ENCODE measurements at places on chromosomes 5 and 9.
A peak's percentile ranks its signal among the peaks of the same experiment; 100 is the strongest.

DNA sequence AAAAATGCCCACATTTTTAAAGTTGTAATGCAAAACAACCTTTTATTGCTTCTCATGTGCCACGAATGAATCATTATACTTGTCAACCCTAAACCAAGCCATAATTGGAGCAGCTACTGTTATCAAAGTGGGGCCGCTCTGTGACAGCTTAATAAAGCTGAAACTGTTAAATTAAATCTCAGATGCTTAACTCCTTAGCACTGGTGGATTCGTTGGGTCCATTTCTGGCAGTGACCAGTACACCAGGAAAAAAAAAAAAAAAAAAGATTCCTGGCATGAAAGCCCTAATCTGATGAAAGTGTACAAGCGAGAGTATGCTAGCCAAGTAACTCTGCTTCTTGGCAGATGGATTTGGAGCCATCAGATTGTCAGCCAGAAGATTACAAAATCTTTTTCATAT, 164.8 kb downstream of the ZSWIM6 start:
- DNase-seq: no peak

- DNase-seq: no peak
These were observed 13.8 kb upstream of the SMIM23 start for GRCh38 chr5:171771856-171772255.

DNA sequence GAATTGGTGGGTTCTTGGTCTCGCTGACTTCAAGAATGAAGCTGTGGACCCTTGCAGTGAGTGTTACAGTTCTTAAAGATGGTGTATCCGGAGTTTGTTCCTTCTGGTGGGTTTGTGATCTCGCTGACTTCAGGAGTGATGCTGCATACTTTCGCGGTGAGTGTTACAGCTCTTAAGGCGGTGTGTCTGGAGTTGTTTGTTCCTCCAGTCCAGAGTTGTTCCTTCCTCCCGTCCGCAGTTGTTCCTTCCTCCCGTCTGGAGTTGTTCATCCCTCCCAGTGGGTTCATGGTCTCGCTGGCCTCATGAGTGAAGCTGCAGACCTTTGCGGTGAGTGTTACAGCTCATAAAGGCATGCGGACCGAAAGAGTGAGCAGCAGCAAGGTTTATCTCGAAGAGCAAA, 159.6 kb upstream of the ADAMTSL1 start:
- DNase-seq: no peak

DNA sequence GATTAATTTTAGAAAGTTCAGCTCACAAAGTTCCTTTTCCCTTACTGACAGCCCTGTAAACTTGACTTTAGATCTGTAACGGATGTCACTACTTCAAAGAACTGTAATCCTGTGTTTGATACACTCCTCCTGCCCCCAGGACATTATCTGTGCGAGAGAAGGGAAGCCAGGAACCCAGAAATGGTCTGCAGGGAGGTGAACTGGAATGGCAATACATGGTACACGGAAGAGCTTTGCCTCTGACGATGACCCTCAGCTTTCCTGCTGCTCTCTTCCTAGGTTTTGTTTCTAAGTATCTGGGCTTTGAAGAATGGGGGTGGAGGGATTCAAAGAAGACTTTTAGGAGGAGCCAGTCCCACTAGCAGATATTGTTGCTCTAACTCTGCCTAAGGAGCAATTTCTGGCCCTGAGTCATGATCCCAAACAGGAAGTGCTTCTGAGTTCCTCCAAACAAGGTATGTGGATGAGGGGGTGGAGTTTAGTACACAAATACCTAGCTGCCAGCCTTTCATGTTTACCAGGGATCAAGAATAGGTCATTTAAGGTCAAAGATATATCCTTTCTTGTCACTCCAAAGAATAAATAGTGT, 43.4 kb upstream of the TMC1 start:
- DNase-seq: no peak

- DNase-seq: peak; percentile 34
These were observed 1.4 kb downstream of the GNAQ start for GRCh38 chr9:78030296-78030552.

- no peak for DNase-seq
These were observed 28.2 kb downstream of the MTAP start for GRCh38 chr9:21830589-21830988.

GRCh38 chr9:120974921-120975320, 48.3 kb upstream of the TRAF1 start:
- DNase-seq: no peak

DNA sequence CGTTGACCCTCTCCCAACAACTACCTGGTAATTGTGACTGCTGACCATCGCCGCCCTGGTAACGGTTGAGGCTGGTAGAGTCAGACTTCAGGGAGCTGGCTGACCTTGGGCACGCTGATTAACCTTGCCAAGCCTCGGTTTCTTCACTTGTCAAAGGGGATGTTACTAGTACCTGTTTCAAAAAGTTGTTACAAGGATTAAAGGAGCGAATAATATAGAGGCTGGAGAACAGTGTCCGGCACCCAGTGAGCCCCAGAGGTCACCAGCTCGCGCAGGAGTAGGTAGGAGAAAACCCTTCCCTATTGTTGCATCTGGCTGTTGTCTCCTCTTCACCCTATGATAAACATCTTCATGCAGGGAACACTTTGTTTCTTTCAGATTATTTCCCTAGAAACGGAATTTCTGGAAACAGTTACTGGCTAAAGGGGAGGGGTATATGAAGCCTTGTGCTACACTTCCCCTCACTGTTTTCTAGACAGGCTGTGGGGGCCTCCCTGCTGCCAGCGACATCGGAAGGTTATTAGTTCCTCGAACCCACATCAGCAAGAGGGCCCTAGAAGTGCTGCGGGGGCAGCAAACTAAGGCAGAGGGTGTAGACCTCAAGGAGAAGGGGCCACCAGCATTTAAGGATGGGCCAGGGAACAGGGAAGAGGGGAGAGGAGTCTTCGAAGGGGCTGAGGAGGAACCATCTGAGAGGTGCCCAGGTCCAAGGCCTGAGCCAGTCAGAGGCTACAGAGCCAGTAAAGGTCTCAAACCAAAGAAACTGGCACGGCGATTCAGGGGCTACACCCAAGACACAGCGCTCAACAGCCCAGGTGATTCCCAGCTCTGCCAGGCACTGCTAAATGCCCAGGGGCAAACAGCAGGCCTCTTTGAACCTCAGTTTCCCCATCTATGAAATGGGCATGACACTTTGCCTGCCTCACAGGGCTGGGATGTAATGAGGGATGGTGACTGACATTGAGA, 37.6 kb downstream of the HRH2 start:
- DNase-seq: no peak

DNA sequence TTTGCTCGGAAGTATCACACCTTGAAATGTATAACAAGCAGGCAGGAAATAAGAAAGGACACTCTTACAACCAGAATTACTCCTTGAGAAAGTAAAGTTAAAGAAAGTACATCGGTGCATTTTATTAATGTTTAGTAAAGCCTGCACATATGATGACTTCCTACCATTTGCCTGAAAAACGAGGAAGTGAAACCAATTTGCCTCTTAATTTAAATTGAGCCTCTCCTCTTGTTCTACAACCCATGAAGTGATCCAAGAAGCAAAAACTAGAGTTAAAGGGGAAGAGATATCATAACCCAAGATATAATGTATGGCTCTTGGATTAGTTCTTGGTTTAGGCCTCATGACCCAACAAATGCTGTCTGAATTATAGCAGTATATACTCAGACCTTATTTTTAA, 95.6 kb downstream of the GNAQ start:
- DNase-seq: no peak

- DNase-seq: no peak
These were observed 23.7 kb downstream of the SLC22A5 start for GRCh38 chr5:132392978-132393825.

GRCh38 chr9:8850914-8851313, 1051.3 kb upstream of the DMAC1 start:
- DNase-seq: no peak

- DNase-seq: peak; percentile 77
These were observed 68.2 kb downstream of the LRSAM1 start for GRCh38 chr9:127519301-127520166.

DNA sequence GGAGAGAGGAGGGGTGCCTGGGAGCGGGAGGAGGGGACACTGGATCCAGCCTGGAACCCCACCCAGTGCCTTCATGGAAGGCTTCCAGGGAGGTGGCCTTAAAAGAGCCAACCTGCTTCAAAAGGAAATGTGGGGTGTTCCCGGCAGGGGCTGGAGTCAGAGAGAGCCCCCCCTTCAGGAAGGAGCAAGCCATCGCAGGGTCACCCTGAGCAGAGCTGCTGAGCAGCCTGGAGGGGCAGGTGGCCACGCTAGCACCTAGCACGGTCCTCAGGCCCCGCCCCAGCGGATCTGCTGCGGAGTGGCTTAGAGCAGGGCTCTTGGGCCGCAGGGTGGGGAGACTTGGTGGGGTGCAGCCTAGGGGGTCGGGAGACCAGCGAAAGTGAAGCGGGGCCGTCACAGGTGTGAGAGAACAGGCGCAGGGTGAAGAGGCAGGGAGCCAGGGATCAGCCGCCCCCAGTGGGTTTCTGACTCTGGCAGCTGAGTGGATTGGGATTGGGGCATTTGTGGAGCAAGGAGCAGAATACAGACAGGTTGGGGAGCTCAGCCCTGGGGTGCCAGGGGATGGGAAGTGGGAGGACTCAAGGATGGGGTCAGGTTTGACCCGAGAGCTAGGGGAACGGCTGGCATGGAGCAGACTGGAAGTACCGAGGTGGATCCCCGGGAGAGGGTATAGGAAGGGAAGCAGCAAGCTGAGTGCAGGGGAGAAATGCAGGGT, 1.5 kb downstream of the LCN2 start:
- DNase-seq: no peak

- no peak for DNase-seq
These were observed 34.8 kb downstream of the SLC12A7 start for GRCh38 chr5:1077026-1077425.

GRCh38 chr5:168706655-168707069, 127.5 kb upstream of the PANK3 start:
- DNase-seq: no peak

- DNase-seq: no peak
These were observed 72.2 kb downstream of the NMUR2 start for GRCh38 chr5:152332716-152333460.

- DNase-seq: no peak
These were observed 44.5 kb downstream of the INSYN2B start for GRCh38 chr5:169935762-169936161.

- no peak for DNase-seq
These were observed 4.7 kb downstream of the PDLIM4 start for GRCh38 chr5:132261881-132262845.

DNA sequence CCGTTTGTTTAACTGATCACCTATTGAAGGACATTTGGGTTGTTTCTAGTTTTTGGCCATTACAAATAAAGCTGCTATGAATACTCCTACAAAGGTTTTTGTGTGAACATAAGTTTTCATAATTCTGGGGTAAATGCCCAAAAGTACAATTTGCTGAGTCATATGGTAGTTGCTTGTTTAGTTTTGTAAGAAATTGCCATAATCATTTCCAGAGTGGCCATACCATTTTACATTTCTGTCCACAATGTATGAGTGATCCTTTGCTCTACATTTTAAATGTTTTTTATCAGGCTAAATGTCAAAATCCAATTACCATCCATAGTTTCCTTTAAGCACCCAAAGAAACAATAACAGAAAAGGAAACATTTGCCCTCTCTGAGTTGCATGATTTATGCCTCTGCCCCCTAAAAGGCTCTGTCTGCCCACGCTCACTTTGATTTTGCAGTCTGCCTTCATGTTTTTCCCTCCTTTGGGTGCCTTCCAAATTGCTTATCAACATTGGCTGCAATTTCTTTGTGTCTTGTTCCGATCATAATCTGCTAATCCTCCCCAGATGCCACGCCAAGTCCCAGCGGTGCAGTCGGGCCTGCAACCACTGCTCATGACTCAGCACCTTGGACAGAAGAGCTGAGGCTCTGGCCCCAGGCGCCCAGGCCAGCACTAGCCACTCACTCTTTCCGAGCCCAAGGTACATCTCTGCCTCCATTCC, 339.2 kb downstream of the PIK3R1 start:
- DNase-seq: no peak

GRCh38 chr5:170112876-170113521, 7.3 kb downstream of the FOXI1 start:
- DNase-seq: no peak

GRCh38 chr9:17963498-17963897, 384.6 kb downstream of the SH3GL2 start:
- DNase-seq: no peak

DNA sequence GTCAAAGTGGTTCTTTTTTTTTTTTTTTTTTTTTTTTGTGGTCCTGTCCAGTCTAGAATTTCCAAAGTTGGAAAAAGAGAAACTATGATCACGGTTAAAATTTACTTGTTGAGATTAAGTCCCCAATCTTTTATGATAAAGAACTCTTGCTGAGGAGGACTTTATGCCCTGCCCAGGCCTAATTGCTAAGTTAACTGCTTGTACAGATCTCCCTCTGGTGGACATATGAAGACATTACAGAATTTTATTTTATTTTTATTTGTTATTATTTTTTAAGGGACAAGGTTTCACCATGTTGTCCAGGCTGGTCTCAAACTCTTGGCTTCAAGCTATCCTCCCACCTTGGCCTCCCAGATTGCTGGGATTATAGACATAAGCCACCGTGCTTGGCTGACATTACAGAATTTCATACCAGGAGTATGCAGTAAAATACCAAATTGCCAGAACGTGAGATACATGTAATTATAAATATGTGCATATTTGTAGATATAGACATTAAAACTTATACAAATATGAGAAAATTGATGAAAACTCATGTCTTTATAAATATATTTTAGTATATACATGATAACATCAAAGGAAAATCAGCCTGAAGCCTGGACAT, 91.2 kb downstream of the RFK start:
- DNase-seq: no peak

- DNase-seq: no peak
These were observed 19.8 kb upstream of the NUDT12 start for GRCh38 chr5:103582364-103582763.

DNA sequence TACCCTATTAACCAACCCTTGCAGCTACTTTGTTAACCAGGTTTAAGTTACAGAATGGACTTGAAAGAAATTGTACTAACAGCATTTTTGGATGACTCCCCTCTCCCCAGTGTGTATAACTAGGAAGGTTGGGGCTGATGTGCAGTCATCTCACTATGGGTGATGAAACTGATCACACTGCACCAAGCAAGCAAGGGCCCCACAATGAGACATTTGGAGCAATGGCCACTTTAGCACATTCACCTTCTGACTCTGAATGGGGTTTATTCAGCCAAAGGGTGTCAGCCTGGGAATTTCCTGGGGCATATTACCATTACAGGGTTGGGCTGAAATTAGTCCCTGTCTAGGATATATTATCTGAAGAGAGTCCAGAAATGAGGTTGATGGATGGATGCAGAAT, 18.7 kb upstream of the CYFIP2 start:
- DNase-seq: no peak

- DNase-seq: no peak
These were observed 26.5 kb upstream of the DOCK2 start for GRCh38 chr5:169610606-169611005.
